ENCODE measurements at places on chromosomes 4 and X.
A peak's percentile ranks its signal among the peaks of the same experiment; 100 is the strongest.

- DNase-seq, result peak; percentile 9
Observed at GRCh38 chrX:34300871-34301270, 168.8 kb upstream of the FAM47A start.

DNA sequence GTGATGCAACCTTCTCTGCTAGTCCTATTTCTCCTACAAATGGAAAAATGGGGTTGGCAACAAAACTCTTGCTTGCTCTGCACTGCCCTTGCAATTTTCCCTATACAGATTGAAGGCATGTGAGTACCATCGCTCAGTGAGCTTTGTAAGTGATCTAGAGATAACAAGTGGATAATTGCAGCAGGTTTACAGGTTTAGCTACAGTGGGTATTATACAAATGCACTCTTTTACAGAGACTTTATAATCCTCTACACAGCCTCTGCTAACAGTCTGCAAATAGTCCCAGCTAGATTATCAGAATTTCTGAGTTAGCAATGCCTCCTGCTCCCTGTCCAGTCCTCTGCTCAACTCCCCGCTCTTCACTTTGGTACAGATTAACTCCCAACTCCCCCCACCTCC, 11.1 kb downstream of the LEF1 start:
- DNase-seq, result no peak

DNA sequence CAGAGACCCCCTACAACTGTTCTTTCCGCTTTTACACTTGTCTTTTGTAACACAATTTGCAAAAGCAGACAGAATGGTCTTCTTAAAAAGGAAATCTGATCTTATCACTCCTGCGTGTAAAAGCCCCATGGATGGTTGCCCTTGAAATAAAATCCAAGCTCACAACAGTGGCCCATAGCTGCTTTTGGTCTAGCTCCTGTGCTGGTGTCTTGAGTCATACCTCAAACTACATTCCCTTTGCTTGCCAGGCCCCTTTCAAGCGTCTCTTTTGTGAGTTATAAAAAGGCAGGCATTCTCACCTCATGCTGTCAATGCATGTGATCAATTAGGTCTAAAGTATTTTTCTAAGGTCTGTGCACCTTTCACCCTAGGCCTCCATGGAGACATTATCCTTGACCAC, 27.6 kb downstream of the HPGD start:
- DNase-seq, result no peak

- no peak for DNase-seq
Observed at GRCh38 chr4:101667348-101667747, 123.2 kb upstream of the BANK1 start.

DNA sequence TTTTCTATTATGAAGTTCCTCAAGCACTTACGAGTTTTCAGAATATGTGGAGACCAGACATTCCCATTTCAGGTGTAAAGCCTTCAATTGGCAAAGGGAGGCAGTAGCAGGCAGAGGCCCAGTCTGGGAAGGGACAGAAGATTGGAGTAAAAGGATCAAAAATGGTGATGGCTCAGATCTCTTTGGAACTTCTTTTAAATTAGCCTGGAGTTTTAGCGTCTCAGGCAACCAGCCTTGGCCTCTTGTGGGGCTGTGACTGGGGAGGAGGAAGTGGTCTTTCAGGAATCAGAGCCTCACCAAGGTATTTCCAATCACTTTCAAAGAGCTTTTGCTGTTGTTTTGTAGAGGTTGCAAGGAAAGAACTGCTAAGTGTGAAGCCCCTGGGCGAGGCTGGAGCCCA, 239.1 kb downstream of the FRAS1 start:
- no peak for DNase-seq

DNA sequence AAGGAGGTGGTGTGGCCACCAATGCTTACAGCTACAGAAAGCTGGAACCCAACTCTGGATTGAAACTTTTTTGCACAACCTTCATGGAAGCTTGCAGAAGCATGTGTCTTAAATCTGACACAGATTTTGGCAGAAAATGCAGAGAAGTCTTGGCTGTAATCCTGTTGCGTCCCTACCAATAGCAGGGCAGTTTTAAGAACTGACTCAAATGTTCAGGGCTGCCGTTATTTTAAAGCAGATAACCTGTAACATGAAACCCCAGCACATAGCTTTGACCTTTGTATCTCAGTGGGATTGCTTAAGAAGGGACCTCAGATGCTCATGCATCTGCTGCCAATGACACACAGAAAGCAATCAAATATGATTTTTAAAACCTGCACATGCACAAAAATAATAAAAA, at the start of gene VEGFD:
TSS of gene VEGFD (minus strand) at position 110 of the 400 bp plus-strand sequence. CDS start 467 bp downstream, outside the sequence.
- no peak for DNase-seq

DNA sequence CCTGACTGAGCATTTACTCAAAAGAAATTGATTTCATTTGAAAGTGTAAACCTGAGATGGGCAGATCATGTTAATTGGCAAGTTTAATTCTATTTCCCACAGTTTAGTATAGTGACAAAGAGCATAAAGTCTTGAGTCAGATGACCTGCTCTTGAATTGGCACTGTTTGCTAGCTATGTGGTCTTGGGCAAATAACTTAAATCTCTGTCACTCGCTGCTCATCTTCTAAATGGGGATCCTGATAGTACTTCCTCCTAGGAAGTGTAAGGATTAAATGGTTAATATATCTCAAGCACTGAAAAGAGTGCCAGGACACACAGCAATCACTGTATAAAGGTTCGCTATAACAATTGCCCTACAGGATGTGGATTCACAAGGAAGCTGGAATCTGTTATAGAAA, 242.8 kb upstream of the JADE1 start:
- peak; percentile 24 for DNase-seq

DNA sequence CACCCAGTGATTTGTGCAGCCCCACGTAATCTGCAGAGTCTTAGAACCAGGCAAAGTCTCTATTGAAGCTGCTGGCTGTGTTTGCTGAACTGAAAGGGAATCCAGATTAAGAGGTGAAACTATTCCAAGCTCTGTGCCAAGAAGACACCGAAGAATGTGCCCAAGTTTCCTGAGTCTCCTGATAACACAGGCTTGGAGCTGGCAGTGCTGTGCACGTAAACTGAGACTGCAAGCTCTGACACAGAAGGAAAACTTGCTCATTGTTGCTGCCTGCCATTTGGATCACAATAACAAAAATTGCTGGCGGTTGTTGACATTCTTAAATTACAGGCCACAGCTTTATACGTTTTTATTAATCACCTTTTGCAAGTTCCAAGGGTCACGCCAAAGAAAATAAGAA, 60.2 kb upstream of the VCX3B start:
- DNase-seq, result peak; percentile 3
